ELR (cell line): ENCODE measurements at places on chromosomes 6 and 20.

- DNase-seq, result no peak
Measured at GRCh38 chr20:60586269-60587050, 628.2 kb downstream of the CDH26 start.

- DNase-seq, result no peak
Measured at GRCh38 chr6:46015119-46015968, at the start of gene CLIC5. TSS of gene CLIC5 (minus strand) at chr6:46015860. CDS start at chr6:46015542, 318 bp downstream.

GRCh38 chr6:161622779-161623178 lies 348.9 kb upstream of the AGPAT4 start:
- no peak for DNase-seq

- no peak for DNase-seq
Measured at GRCh38 chr6:134381959-134382358, 64.0 kb upstream of the SGK1 start.

- no peak for DNase-seq
Measured at GRCh38 chr6:43199912-43200311, 17.9 kb downstream of the CUL9 start.

DNA sequence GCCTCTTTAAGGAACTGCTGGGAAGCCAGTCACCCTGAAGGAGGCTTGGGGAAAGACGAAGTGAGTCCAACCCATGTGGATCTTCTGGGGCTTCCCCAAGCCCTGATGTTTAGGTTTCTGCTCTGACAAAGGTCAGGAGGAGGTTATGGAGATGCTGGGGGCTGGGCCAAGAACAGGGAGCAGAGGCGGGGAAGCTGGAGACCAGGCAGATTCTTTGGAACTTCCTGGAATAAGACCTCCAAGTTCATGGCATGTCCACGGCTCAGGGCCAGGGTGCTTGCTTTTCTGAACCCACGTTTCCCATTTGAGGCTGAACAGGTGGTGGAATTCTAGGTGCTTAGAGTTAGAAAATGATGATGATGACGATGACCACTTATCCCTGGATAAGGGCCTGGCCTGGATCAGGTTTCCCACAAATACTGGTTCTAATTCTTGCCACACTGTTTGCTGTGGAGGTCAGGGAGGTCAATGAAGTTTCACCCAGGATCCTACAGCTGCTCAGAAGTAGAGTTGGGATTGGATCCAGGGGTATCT lies 30.0 kb upstream of the TGM2 start:
- DNase-seq, result no peak

DNA sequence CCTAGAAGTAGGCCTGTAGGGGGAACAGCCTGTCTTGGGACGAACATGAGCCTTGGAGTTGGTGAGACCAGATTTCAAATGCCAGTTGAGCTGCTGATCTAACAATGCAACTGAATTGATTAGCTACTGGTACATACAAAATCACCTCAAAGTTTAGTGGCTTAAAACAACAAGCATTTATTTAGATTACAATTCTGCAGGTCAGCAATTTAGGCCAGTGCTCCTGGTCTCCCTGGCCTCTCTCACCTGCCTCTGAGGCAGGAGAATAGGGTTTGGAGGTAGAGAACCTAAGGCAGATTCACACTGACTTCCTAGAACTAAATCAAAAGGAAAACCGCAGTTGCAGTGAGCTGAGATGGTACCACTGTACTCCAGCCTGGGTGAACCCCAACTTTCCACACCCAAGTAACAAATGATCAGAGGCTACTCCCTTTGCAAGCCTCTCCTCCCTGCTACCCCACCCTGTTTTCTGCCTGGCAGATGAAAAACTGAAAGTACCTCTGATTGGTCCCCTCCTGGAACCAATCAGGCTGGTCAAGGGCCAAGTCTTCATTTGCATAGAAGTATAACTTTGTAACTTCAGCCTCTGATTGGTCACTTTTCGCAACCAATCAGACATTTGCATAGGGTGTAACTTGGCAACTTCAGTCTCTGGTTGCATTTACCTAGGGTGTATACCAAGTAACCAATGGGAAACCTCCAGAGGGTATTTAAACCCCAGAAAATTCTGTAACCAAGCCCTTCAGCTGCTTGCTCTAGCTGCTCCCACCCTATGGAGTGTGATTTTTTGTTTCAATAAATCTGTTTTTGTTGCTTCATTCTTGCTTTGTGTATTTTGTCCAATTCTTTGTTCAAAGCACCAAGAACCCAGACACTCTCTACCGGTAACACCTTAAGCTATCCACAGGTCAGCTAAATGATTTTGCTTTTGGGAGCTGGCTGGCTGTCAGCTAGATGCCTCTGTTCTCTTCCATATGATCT lies 8.1 kb upstream of the UBR2 start:
- DNase-seq, result peak; percentile 34

GRCh38 chr6:33213166-33213988 lies 5.1 kb downstream of the RING1 start:
- DNase-seq, result peak; percentile 35

DNA sequence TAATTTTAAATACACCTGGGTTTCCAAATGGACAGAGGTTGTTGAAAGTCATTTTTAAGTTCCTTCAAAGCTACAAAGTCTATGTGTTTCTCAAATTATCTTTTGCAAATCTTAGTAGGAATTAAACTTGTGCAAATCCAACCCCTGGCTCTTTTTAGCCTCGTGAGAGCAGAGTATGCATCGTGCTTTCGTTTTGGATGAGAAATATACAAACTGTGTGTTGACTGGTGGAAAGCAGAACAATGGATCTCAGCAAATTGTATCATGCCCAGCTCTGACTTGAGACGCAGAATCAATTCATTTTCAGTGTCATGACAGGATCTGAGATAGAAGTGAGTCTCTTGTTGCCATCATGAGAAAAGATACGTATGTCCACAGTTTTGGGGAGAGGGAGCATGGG lies 542.4 kb upstream of the FLRT3 start:
- no peak for DNase-seq

DNA sequence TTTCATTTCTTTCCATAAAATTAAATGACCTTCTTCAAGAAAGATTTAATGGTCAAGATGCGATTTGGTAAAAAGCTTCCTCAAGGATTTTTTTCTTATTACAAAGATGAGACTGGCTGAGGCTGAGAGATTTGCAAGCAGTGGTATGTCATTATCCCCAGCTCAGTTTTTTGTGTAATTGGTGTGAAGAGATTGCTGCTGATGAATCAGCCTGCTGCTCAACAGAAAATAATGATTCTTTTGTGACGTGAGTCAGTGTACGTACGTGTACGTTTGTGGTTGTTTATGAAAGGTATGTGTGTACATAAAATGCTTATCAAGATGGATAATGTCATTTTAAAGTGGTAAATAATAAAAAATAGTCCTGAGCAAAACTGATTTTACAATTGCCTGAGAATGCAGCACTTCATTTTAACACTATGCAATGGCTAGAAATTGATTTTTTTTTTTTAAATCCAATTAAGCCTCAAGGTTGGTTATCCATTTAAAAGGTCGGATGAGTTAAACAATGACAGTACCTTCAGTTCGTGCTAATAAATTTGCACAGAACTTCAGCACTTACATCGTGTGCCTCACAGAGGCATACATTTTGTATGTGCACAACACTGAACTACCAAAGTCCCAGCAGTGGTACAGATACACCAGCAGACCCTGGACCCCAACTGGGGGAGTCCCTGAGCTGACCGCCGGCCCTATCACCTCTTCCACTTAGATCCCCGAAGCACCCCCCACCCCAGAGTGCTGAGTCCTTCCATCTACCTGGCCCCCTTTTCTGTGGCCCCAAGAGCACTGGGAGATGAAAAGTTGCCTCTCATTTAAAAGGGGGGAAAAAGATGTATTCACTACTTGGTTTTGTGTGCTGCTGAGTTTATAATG lies 9.7 kb upstream of the NPEPL1 start:
- peak; percentile 87 for DNase-seq

GRCh38 chr6:81727876-81728517 lies 24.5 kb downstream of the TENT5A start:
- no peak for DNase-seq

GRCh38 chr6:112054001-112054400 lies at the start of gene CCN6:
TSS of gene CCN6 (plus strand) at chr6:112054104. CDS start at chr6:112054358, 254 bp downstream.
- DNase-seq, result no peak

- peak; percentile 1 for DNase-seq
Measured at GRCh38 chr6:6494677-6495076, 93.8 kb upstream of the LY86 start.

DNA sequence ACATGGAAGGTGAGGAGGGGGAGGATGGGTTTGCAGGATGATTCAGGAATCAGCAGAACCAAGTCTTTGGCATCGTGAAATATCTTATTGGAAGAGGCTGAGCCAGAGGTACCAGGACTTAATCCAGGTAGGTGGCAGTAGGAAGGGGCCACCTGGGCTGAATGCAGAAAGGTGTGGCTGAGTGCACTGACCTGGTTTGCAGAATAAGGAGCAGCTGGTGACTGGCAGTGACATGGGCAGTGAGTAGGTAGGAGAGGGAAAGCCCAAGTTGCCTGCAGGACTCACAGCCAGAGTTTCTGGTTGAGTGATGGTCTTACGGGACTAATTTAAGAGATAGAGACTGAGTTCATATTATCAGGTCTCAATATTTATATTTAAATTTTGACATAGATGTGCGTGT lies 1.1 kb upstream of the PBOV1 start:
- no peak for DNase-seq

GRCh38 chr6:133017581-133017980 lies 203.2 kb downstream of the RPS12 start:
- DNase-seq, result peak; percentile 47

- no peak for DNase-seq
Measured at GRCh38 chr6:106168097-106168888, 82.2 kb downstream of the PRDM1 start.

DNA sequence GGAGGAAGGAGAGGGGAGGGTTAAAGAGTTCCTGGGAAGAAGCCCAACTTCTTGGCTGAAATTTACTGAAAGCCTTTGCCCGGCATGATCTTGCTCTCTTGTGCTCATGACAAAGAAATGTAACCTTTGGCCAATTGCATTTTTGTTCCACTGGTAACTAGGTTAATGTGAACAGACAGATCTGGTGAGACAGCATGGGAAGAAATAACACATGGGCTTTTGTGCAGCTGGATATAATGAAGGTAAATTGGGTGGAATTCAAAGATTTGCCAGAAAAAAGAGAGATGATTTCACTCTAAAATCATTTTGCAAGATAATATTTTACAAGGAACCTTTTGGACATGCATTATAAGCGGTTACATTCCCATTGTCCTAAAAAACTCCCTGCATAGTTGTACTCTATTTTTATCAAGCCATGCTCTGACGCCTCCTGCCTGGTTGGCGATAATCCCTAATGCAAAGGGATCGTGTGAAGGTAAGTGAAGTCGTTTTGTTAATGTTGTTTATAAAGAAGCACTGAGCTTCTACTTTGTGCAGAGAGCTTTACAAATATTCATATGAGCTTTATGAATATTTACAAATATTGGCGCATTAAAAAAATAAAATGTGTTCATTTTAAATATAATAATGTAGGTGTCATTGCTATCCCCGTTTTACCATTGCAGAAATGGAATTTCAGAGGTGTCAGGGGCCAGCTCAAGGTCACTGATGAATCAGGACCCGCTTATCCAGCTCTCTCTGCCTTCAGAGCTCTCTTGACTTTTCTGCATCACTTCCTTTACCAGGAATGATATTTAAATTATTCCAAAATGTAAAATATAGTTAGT lies 161.3 kb upstream of the AGPAT4 start:
- DNase-seq, result peak; percentile 91

DNA sequence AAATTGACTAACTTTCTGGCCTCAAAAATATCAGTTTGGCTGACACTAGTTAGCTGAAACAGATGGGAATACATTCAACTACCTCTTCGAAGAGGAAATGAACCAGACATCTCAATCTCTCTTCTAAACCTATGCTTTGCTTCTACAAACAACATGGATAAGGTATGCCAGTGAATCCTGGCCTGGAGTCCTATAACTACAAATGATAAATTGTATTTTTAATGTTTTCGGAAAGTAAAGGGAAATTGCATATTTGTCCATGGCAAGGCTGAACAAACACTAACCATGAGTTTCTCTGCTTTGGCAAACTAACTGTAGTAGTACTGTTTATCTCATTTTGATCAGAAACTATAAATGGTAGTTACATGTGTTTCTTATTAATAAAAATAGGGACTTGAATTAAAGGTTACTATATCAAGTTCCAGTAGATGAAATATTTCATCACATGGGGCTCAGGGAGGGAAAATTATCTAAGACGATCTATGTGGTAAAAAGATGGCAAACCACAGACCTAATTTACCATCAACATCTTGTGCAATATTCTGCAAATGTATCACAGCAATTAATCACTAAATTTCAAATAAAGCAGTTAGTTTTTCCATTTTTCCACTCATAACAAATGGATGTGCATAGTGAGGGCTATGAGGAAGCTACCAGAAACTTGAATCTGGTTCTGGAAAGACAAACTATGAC lies 76.8 kb downstream of the COL12A1 start:
- no peak for DNase-seq

GRCh38 chr6:149969635-149970034 lies 5.9 kb downstream of the ULBP1 start:
- no peak for DNase-seq

- DNase-seq, result no peak
Measured at GRCh38 chr6:35362200-35362599, 19.8 kb downstream of the PPARD start.

DNA sequence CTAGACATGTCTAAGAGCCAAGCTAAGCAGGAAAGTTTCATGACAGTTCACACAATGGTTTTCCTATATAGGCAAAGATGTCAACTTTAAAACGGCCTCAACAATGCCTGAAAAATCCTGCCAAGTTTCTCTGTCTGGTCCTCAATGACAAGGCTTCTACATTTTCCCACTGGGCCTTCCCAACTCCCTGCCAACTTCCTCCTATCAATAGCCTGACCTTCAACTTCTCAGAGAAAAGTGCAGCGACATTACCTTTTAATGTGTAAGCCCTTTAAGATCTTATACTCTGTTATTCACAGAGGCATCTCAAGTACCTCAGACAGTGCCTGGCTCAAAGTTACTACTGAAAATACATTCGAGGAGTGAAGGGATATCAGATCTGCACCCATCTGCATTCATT lies 56.2 kb upstream of the BTBD3 start:
- DNase-seq, result no peak

- peak; percentile 45 for DNase-seq
Measured at GRCh38 chr6:96836631-96837080, 621 bp downstream of the GPR63 start.

DNA sequence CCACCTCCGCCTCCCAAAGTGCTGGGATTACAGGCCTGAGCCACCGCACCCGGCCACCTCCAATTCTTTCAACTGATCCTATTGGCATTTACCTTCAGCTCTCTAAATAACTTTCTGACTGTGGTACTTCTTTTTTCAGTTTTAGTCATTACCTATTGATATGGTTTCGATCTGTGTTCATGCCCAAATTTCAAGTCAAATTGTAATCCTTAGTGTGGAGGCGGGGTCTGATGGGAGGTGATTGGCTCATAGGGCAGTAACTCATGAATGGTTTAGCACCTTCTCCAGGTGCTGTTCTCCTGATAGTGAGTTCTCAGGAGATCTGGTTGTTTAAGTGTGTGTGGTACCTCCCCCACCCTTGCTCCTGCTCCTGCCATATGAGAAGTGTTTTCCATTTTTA lies 140.9 kb downstream of the LPA start:
- DNase-seq, result no peak

GRCh38 chr6:70304616-70305015 lies 1.7 kb upstream of the COL9A1 start:
- DNase-seq, result no peak
